ENCODE measurements at places on chromosomes 16 and 17. TPM values are rescaled to one million over a fixed set of nuclear protein-coding genes. Genes with fewer than 3 reads are reported as not detected.
A peak's percentile ranks its signal among the peaks of the same experiment; 100 is the strongest.

DNA sequence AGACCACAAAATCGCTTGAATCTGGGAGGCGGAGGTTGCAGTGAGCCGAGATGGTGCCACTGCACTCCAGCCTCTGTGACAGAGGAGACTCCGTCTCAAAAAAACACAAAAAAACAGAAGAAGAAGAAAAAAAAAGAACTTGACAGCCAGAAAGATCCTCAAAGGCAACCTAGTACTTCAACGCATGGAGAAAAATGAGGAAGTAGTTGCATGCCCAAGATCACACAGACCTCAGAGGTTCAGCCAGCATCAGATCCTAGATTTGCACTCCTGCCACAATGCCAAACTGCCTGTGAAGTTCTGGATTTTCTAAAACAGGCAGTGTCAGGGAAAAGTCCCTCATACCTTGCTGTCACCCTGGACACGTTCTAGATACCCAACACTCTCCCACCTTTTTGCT lies 1.5 kb downstream of the ATPAF2 start:
- no peak for DNase-seq

DNA sequence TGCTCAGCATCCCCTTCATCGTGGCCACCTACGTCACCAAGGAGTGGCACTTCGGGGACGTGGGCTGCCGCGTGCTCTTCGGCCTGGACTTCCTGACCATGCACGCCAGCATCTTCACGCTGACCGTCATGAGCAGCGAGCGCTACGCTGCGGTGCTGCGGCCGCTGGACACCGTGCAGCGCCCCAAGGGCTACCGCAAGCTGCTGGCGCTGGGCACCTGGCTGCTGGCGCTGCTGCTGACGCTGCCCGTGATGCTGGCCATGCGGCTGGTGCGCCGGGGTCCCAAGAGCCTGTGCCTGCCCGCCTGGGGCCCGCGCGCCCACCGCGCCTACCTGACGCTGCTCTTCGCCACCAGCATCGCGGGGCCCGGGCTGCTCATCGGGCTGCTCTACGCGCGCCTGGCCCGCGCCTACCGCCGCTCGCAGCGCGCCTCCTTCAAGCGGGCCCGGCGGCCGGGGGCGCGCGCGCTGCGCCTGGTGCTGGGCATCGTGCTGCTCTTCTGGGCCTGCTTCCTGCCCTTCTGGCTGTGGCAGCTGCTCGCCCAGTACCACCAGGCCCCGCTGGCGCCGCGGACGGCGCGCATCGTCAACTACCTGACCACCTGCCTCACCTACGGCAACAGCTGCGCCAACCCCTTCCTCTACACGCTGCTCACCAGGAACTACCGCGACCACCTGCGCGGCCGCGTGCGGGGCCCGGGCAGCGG lies 3.2 kb downstream of the UTS2R start:
- no peak for DNase-seq

Gene MGAT5B
- not detected for total RNA-seq

DNA sequence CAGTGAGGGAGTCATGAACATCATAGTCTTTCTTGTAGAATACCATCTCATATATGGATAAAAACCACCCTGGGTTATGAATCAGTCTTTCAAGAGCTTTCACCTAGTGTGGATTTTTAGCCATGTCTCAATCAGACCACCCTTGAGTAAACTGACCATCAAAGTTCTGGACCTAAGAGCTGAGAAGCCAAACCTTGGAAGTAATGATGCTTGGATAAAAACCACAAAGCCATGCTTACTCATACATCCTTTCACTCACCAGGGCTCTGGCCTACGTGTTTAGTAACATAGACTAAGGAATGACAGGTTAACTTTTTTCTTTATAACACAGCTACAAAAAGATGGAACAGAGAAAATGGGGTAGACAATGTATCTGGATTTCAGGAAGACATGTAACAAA lies 167.2 kb downstream of the STX8 start:
- no peak for DNase-seq

DNA sequence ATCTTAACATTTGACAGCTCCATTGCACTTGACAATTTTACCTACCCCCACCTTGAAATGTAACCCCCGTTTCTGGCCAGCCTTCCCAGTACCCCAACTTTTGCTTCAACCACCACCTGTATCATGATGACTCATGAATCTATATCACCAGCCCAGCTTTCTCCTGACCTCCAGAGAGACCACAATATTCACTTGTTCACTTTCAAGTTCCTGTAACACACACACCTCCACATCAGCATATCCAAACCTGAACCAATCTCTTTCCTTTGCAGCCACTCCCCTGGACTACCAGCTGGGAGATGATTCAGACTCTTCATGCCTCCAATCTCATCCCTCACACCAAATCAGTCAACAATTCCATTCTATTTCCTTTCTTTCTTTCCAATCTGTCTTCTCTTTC lies 8.0 kb downstream of the SMG6 start:
- DNase-seq = no peak

GRCh38 chr16:67801883-67802282 lies 4.5 kb downstream of the RANBP10 start:
- no peak for DNase-seq

- DNase-seq = no peak
These were observed 26.9 kb downstream of the SEC14L1 start for GRCh38 chr17:77167472-77168306.

Gene TP53TG3F
- total RNA-seq = not detected

DNA sequence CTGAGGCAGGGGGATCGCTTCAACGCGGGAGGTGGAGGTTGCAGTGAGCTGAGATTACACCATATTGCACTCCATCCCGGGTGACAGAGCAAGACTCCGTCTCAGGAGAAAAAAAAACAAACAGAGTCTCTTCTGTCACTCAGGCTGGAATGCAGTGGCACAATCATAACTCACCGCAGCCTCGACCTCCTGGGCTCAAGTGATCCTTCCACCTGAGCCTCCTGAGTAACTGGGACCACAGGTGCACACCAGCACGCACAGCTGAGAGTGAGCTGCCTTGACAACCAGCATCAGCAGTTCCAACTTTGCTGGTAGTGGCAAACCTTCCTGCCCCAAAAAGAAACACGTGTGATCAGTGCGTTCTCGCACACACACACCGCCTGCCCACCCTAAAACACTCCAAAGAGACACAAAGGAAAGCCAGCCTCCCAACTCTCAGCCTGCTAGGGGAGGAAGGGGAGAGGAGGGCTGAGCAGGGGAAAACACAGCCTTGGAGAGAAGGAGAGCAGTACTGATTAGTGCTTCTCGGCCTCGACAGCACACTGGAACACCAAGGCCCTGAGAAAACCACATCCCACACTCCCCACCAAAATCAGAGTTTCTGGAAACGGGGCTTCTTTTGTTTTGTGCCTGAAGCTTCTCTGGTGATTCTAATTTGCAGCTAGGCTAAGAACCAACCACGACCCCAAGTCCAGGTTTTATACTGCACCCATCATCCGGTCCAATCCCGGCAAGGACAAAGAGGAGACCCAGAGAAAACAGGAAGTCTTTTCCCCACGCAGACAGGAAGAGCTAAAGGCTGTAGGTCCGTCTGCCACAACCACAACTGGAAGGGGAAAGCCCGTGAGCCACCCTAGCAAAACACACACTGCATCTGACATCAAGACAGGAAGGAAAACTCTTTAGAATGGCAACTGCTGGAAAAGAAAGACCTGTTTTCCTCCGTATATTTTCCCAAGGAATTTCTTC lies 28.8 kb downstream of the ZCCHC14 start:
- DNase-seq = no peak

Gene ST6GALNAC2
- 12.9 TPM for total RNA-seq

DNA sequence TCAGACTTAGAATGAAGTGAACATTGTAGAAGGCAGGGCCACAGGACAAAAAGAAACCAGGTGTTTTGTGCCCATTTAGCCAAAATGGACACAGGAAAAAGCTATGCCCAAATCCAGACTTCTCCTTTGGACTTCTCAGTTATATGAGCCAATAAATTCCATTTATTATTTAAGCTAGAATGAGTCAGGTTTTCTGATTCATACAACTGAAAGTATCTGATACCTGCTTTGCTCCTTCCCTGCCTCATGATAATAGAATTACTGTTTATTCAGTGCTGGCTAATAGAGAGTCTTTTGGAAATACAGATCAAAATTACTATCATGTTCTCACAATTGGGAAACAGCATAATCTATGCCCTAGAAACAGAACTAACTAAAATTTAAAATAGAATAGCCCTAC lies 8.7 kb upstream of the CPD start:
- DNase-seq = no peak

DNA sequence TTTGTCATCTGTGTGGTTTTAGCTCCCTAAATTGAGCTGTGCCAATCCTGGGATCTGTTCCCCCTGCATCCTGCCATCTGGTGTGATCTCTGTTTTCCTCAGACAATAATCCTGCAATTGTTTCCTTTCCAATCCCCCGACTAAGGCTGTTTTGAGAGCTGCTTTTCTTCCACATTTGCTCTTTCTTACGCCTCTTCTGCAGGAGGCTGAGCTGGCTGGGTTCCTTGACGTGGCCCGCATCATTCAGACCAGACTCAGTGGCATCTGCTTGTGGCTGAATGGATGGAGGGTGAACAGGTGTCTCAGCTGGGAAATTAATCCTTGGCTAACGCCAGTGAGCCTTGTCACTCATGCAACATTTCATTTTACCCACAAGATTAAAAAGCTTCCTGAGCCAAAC lies 9.8 kb upstream of the MED9 start:
- DNase-seq = no peak

Gene TMC5
- total RNA-seq = 78.1 TPM

- DNase-seq = no peak
These were observed 186.2 kb downstream of the SLC39A11 start for GRCh38 chr17:72906306-72906705.

- DNase-seq = peak; percentile 30
These were observed 56.5 kb downstream of the MRM1 start for GRCh38 chr17:36657763-36658490.

DNA sequence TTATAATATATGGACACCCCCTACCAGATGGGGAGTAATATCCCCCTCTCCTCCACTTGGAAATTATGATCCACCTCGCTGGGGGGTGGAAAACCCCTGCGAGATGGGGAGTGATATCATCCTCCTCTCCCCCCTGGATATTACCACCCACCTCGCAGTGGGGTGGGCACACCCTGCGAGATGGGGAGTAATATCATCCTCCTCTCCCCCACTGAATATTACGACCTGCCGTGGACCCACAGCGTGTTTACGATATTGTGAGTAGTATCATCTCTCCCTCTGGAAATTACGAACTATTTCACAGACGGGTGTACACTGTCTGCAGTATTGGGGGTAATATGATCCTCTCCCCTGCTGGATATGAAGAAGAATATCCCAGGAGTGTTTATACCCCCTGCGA lies 228.3 kb upstream of the WSCD1 start:
- no peak for DNase-seq

- DNase-seq = no peak
These were observed 73.7 kb downstream of the CRISPLD2 start for GRCh38 chr16:84893467-84893848.

DNA sequence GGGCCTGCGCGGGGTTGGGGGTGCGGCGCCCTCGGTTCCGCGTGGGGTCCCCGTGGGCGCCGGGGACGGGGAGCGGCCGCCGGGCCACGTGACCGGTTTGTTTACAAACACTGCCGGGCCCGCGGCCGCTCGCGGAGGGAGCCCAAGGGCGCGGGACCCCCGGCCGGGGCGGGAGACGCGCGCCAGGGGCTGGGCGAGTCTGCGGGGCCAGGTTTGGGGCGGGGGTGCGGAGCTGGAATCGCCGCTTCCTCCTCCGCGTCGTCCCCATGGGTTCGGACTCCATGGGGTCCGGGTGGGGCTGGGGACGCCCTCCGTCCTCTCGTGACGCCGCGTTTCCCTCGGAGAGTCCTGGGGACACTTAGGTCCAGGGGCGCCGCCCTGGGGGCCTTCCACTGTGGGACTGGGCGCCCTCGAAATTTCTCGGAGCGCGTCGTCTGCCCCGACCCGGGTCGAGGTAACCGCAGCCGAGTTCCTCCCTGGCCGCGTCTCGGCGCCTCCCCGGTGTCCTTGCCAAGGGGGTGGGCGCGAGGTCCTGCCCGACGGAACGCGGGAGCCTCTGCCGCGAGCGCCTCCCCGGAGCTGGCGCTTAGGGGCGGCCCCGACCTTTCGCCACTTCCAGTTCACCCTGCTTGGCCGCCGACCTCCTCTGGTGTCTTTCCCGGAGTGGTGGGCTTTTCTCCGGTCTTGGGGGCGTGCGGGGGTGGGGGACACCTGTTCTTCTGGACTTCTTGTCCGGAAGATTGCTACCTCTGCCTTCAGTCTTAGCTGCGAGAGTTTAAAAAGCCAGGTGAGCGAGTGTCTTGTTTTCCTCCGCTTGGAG lies 684 bp downstream of the YPEL2 start:
- peak; percentile 77 for DNase-seq

DNA sequence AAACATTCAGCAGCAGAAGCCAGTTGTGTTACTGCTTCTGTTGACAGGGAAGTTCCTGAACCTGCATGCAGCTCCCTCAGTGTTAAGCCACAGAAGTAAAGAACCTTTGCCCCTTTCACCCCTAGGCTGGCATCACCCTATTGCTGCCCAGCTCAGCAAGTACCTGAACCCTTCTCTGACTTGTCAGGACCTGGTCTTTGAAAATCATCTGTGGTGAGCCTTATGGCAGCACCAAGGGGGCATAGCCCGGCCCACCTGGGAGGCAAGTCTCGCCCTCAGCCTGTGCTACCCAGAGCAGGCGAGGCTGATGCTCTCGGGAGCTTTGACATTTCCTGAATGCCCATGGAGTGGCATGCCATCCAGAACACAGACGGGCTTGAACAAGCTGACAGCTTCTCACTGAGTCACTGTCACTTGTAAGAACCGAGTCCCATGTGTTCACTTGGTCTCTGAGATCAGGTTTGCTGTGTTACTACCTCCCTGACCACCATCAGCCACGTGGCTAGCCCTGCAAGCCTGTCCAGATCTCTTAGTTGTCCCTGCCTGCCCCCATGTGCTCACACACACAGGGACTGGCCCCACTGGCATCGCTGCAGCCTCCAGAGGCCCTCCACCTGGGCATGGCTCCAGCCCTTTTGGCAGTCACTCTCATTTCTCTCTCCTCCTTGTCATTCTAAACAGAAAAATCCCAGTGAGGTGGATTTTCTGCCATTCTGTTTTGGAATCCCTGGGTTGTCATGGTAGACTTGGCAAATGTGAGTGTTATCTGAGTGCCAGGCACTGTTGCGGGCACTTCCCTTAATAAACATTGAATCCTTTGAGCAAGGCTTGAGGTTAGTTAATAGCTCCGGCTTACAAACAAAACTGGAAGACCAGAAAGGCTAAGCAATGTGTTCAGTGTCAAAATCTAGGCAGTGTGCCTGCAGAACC lies 2.9 kb upstream of the CARMIL2 start:
- DNase-seq = peak; percentile 59

Gene CCL1
- not detected for total RNA-seq

- DNase-seq = no peak
These were observed 160.8 kb downstream of the CA10 start for GRCh38 chr17:51997723-51998122.

Gene HBA2
- 8.4 TPM for total RNA-seq
